ENCODE measurements at places on chromosomes 1 and 21.

DNA sequence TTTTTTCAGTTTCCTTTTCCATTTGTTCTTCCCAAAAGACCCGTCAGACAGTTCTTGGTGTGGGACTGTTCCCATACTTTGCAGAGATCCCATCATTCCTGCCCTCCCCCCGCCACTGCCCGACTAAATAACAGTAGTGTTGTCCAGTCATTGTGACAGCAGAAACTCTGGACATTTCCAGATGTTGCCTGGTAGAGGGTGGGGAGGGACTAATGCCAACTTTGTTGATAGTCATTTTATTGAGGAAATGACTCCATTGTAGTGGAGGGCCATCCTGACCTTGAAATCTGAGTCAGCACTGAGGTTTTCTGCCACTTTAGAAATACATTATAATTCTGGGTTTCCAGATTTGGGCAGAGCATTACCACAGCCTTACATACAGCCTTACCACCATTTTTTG is 85.4 kb downstream of the CEP350 start:
- no peak overlapping the region for H3K4me3 ChIP-seq
- H3K27ac ChIP-seq: no peak overlapping the region
- peaks cover 88% of the 10 kb centered on the region for H3K36me3 ChIP-seq

DNA sequence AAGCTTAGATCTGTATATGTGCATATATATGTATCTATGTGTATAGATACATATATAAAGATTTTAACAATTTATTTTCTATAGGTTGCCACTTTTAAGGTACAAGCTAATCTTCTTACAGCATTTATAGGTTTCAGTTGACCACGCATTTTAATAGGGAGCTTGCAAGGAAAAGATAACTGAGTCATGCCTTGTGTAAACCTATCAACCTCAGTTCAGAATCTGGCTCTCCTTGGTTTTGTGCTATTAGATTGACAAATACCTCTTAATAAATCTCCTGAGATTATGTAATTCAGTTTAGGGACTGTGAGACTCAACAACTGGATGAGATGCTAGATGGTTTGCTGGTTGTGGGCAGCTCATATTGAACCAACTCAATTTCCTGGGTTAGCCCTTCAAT is 114.7 kb upstream of the SERBP1 start:
- no peak overlapping the region for H3K27ac ChIP-seq
- H3K36me3 ChIP-seq: no peaks in the 10 kb centered on the region
- no peak for DNase-seq
- H3K4me3 ChIP-seq: no peak overlapping the region

- H3K4me1 ChIP-seq: no peaks in the 10 kb centered on the region
- H3K4me3 ChIP-seq: no peak overlapping the region
- DNase-seq: no peak
- no peak overlapping the region for H3K27ac ChIP-seq
Observed at GRCh38 chr1:53690411-53690810, 48.6 kb downstream of the GLIS1 start.

DNA sequence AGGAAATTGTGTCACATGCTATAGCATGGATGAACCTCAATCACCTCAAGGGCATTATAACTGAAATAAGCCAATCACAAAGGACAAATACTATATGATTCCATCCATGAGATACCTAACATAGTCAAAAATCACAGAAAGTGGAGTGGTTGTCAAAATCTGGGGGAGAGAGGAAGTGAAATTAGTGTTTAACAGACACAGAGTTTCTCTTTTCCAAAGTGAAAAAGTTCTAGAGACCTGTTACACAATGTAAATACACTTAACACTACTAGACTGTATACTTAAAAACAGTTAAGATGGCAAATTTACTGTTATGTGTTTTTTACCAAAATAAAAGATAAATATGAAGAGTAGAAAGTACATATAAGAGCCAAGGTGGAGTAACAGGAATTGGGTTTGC is 31.8 kb downstream of the ZNF644 start:
- no peak overlapping the region for H3K4me3 ChIP-seq
- no peak overlapping the region for H3K27ac ChIP-seq
- H3K4me1 ChIP-seq: peaks cover 45% of the 10 kb centered on the region
- H3K36me3 ChIP-seq: no peaks in the 10 kb centered on the region

GRCh38 chr1:10687251-10687651 is 109.2 kb downstream of the CASZ1 start:
- H3K27me3 ChIP-seq: no peaks in the 10 kb centered on the region
- H3K36me3 ChIP-seq: no peaks in the 10 kb centered on the region
- H3K4me3 ChIP-seq: no peak overlapping the region
- H3K27ac ChIP-seq: peak overlapping the region; percentile 90
- peaks cover 72% of the 10 kb centered on the region for H3K4me1 ChIP-seq

DNA sequence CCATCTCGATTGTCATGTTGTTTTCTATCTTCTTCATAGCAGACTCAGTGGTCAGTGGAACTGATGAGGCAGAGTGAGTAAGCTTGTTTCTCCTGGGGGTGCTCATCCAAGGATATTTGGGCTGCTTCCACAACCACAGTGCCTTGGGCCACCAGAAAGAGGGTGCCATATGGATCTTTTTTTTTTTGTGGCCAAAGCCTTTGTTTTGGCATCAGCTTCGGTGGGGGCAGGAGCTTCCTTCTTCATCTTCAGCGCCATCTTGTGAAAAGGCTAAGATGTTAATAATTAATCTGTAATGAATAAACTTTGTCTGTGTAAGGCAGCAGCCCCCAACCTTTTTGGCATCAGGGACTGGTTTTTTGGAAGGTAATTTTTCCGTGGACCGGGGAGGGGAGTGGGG is 6.6 kb upstream of the PLPP3 start:
- no peak for DNase-seq
- H3K27ac ChIP-seq: no peak overlapping the region
- H3K4me1 ChIP-seq: no peaks in the 10 kb centered on the region
- H3K27me3 ChIP-seq: no peaks in the 10 kb centered on the region

DNA sequence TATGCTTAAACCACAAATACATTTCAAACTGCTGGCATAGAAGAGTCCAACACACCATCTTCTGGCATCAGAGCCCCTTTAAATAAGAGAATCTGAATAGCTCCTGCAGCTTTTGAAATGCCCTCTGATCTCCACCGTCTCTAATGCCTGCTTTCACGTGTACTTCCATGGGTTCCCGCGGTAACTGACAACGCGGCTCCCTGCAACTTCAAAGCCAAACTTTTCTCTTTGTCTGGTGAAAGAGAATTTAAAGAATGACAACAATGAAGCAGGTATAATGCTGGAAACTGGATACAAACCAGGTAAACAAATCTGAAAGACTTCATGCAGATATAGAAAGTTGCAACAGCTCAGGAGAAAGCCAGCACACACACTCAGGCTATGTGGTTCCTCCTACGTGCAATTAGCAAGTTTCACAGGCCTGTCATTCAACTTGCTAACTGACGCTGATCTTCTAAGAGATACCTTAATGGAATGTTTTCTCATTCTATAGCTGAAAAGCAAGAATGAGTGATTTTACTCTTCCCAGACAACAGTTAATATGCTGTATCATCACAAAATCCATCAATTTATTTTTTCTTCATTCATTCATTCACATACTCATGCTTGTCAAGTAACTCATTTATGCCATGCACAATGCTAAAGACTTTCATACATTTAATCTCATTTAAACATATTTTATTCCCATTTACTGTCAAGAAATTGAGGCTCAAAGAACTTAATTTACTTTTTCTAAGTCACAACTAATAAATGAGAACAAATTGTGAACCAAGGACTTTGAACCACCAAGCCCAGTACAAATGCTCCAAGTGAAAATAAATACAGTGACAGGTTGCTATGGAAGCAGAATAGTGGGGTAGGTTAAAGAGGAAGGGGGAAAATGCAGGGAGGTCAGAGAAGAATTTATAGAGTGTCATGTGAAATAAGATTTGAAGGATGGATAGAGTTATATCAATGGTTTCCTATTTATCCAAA is 202.7 kb upstream of the SNX7 start:
- no peak overlapping the region for H3K27ac ChIP-seq
- no peak overlapping the region for H3K4me3 ChIP-seq
- no peak for DNase-seq
- no peaks in the 10 kb centered on the region for H3K27me3 ChIP-seq
- H3K36me3 ChIP-seq: no peaks in the 10 kb centered on the region

- H3K27ac ChIP-seq: no peak overlapping the region
- H3K36me3 ChIP-seq: no peaks in the 10 kb centered on the region
- no peaks in the 10 kb centered on the region for H3K4me1 ChIP-seq
- H3K27me3 ChIP-seq: no peaks in the 10 kb centered on the region
- DNase-seq: no peak
Observed at GRCh38 chr1:186689376-186689775, 9.2 kb upstream of the PTGS2 start.

DNA sequence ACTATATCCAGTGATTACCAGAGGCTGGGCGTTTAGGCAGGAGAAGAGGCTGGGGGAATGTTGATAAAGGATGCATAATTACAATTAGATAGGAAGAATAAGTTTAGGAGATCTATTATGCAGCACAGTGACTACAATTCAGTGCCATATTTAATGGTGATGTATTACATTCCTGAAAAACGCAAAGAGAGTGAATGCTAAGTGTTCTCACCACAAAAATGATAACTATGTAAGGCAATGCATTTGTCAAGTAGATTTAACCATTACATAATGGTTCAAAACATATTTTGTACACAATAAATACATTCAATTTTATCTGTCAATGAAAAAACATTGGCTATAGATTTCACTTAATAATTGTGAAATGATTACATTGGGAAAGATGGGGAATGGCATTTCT is 548.9 kb downstream of the NUF2 start:
- H3K4me1 ChIP-seq: no peaks in the 10 kb centered on the region
- no peak for DNase-seq
- H3K4me3 ChIP-seq: no peak overlapping the region
- no peaks in the 10 kb centered on the region for H3K36me3 ChIP-seq

DNA sequence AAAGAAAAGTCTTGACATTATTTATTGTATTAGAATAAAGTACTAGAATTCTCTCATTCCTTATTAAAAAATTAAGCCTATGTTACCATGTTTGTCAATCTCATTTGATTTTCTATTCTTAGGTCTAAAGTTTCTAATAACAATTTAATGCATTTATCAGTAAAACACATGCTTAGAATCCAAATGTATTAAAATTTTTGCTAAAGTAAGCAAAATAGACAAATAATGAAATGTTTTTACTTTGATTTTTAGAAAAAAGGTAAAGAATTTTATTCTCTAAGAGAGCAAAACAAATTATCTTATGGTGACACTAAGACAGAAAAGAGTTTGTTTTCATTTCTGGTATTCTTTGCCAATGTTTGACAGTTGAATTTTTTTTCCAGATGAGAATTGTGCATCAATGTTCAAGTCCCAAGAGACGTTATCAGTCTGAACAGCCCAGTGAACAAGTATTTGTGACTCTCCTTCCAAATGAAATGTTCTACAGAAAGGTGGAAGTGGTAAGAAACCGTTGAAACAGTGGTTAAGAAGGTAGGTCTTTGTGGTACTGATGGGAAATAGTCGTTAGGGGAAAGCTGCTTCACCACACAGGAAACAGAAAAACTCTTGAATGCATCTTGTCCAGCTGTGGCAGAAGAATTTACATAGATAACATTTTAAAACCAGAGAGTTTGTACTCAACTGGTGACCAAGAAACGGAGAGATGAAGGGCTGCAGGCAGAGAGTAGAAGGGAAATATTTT is 402.5 kb downstream of the PTPRC start:
- H3K27ac ChIP-seq: no peak overlapping the region
- H3K36me3 ChIP-seq: no peaks in the 10 kb centered on the region
- no peaks in the 10 kb centered on the region for H3K4me1 ChIP-seq
- H3K27me3 ChIP-seq: no peaks in the 10 kb centered on the region

- DNase-seq: no peak
- H3K4me1 ChIP-seq: no peaks in the 10 kb centered on the region
- H3K27me3 ChIP-seq: no peaks in the 10 kb centered on the region
- H3K27ac ChIP-seq: no peak overlapping the region
- no peaks in the 10 kb centered on the region for H3K36me3 ChIP-seq
- H3K4me3 ChIP-seq: no peak overlapping the region
Observed at GRCh38 chr21:42423685-42424084, 20.0 kb downstream of the UBASH3A start.

DNA sequence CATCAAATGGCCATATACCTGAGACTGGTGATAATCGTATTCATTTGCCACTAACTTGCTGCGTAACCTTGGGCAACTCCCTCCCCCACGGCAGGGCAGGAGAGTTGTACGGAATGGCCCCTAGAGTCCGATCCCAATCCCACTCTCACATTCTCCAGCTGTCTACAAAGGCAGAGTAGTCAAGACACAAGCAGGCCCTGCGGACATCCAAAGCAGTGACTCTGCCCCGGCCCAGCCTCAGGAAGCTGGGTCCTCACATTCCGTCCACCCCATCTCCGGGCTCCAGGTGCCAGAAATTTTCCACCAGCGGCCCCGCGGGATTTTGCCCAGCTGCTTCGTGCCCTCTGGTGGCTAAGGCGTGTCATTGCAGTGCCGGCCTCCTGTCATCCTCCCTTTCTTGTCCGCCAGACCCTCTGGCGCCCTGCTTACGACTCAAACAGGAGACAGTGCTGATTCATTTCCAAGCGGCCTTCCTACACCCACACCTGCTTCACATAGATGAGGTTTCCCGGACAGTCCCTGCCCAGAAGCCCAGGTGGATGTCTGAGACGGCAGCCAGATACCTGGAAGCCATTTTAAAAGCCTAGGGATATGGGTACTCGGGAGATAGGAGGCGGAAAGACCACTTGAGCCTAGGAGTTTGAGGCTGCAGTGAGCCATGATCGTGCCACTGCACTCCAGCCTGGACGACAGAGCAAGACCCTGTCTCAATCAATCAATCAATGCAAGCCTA is 2.9 kb upstream of the S100A2 start:
- H3K4me1 ChIP-seq: peaks cover 48% of the 10 kb centered on the region
- H3K36me3 ChIP-seq: no peaks in the 10 kb centered on the region
- no peak overlapping the region for H3K4me3 ChIP-seq
- DNase-seq: peak; percentile 90
- H3K27ac ChIP-seq: peak overlapping the region; percentile 23

- no peaks in the 10 kb centered on the region for H3K4me1 ChIP-seq
- no peak for DNase-seq
- no peak overlapping the region for H3K4me3 ChIP-seq
- H3K27me3 ChIP-seq: no peaks in the 10 kb centered on the region
- no peaks in the 10 kb centered on the region for H3K36me3 ChIP-seq
Observed at GRCh38 chr1:21447311-21447710, 7.4 kb downstream of the NBPF3 start.

DNA sequence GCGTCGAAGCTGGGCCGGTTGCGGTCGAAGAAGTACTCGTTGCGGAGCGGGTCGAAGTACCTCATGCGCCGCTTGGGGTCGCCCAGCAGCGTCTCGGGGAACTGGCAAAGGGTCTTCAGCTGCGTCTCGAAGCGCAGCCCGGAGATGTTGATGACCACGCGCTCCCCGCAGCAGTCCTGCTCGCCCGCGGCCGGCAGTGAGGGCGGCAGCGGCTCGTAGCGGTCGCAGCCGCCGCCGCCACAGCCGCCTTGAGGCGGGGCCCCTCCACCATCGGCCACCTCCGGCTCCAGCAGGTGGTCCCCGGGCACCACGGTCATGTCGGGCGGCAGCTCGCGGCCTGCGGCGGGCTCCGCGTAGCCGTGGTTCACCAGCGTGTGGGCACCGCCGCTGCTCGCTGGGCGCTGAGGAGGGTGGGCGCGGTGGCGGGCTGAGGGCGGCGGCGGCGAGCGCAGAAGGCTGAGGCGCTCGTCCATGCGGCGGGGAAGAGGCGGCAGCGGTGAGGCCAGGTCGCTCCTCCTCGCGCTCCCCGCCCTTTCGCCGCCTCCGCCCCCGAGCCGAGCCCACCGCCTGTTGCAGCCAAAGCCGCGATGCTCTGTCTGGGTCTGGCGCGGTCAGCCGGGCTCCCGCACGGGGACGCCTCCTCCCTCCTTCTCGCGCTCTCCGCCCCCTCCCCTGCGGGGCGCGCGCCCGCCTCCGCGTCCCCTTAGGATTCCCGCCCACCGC is at the start of gene KCNA3:
Gene KCNA3 (minus strand): TSS at position 604 of the 723 bp plus-strand sequence. CDS start 131 bp downstream, at position 473.
- DNase-seq: peak; percentile 18
- peak within 1 kb of the TSS; percentile 84 for H3K27ac ChIP-seq
- H3K4me1 ChIP-seq: peaks cover 12% of the 10 kb centered on the region
- peak within 1 kb of the TSS; percentile 62 for H3K4me3 ChIP-seq
- H3K27me3 ChIP-seq: peaks cover 67% of the 10 kb centered on the region
- no peaks in the 10 kb centered on the region for H3K36me3 ChIP-seq

Data from heart right ventricle (tissue), 16 donors.